ENCODE measurements at places on chromosomes 5 and 9. TPM values are rescaled to one million over a fixed set of nuclear protein-coding genes. Genes with fewer than 3 reads are reported as not detected.

INSL4 gene
- not detected for total RNA-seq

CER1 gene
- total RNA-seq = not detected

- DNase-seq = no peak
Measured at GRCh38 chr5:17277907-17278306, 60.5 kb downstream of the BASP1 start.

GRCh38 chr5:103744159-103744558 lies 181.6 kb upstream of the NUDT12 start:
- DNase-seq = peak; percentile 2

IL5 gene
- total RNA-seq = not detected

GRCh38 chr5:594226-594860 lies 17.8 kb upstream of the CEP72 start:
- DNase-seq = no peak

- DNase-seq = no peak
Measured at GRCh38 chr9:125496313-125496834, 210.6 kb downstream of the MAPKAP1 start.

DNA sequence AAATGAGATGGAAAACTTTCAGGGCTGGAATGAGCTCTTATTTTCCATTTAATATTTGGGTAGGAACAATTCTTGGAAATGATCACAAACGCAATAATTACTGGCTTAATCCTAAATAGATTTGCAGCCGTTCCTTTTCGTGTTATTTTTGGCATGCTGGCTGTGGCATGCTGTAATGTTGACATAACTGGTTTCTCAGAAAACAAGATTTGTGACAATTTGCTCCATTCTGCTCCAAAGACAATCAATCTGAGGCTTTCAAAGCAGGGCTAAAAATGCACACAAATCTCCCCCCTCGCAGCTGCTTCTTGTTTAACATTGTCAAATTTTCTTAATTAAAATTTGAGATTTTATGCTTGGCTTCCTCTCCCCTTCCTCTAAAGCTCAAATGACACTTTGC lies 151.2 kb downstream of the TTC39B start:
- peak; percentile 75 for DNase-seq

DNA sequence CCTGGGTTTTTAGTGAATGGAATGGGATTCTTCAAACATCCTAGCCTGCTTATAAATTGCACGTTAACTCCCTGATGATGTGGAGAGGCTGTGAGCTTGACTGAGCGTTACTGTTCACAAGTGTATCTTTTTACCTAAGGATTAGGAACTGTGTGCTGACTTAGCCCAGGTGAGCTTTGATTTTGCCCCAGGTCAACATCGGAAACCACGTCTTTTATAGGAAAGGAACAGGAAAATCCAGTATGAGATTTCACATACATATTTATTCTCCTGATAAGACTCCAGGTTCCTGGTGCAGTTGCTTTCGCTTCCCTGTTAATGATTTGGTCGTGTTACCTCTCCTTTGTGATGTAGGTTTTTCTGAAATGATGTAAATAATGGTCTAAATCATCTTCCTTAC lies 103.2 kb upstream of the BASP1 start:
- DNase-seq = peak; percentile 18

DNA sequence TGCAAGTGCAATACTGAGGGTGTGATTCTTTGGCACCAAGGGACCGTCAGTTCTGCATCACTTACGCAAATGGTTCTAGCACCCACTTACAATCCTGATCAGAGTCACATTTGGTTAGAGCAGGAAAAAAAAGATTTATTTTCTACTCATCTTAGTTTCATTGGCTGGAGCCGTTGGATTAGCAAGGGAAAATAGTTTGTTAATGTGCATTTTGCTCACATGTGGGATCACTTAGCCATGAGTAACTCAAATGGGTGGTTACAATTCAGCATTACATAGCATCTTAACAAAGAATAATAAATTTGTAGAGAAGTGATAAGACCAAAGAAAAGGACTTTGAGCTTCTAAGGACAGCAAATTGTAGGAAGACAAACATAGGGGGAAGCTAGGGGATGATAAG lies 216.9 kb downstream of the AUH start:
- no peak for DNase-seq

DNA sequence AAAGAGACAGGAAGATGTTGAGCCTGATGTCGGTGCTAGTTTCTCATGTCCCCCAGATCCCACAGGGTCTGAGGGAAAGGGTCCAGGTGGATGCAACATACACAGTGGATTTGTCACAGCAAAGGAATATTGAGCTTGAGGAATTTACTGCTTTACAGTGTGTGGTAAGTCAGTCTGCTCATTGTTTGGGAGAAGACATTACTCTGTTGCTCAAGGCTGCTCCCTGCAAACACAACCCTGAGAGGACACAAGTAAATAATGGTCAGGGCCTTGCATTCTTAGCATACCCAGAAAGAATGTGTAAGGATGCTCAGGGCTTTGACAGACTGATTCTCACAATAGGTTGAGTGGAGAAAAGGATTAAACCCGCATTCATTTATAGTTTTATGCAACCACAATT lies 7.3 kb upstream of the MAN2A1 start:
- no peak for DNase-seq

CCL27 gene
- not detected for total RNA-seq

GRCh38 chr9:38367898-38368297 lies 24.6 kb upstream of the ALDH1B1 start:
- DNase-seq = no peak

- DNase-seq = no peak
Measured at GRCh38 chr5:10519729-10520128, 44.1 kb upstream of the ANKRD33B start.

- no peak for DNase-seq
Measured at GRCh38 chr5:135667673-135668072, 88.9 kb upstream of the CXCL14 start.

SLC22A4 gene
- total RNA-seq = 1.7 TPM

GRCh38 chr5:168219515-168220410 lies 71.7 kb upstream of the WWC1 start:
- DNase-seq = peak; percentile 90

SPATA6L gene
- total RNA-seq = 4.2 TPM

DNA sequence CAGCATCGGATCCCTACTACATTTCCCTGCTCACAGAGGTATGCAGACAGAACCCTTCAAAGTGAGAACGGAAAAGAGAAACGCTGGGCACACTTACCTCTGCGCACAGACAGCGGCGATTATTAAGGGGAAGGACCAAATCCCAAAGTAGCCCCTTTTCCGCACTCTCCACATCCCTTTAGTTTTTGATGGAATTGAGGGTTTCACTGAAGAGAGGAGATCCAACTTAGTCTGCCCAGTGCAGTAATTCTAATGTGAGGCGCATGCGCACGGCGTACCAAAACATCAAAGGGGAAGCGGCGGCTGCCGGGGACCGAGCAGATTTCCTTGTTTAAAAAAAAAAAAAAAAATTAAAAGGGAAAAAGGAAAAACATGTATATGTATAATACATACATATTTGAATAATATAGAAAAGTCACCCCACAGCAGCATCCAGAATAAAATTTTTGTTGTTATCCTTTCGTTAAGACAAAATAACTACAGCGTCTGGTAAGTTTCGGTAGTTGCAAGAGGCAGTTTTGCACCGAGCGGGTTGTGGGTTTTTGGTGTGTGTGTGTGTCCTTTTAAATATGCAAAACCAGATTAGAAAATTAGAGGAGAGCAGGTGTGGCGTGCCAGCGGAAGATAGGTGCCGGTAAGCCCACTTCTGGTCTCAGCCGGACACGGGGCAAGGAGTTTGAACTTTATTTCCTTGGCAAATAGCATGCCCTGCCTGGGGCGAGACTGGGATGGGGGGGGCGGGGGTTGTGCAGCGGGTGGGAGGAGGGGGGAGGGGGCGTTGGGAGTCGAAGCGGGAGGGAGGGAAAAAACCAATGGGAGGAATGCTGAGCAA lies at the start of gene GABRB2:
Gene GABRB2 (minus strand): TSS at position 256 of the 832 bp plus-strand sequence. CDS start 82 bp downstream, at position 174.
- DNase-seq = peak; percentile 78

GRCh38 chr5:59039296-59040023 lies 456.6 kb downstream of the RAB3C start:
- DNase-seq = peak; percentile 81

CCDC69 gene
- total RNA-seq = 21.5 TPM

GRCh38 chr5:66840511-66841013 lies 244.4 kb downstream of the MAST4 start:
- DNase-seq = no peak

TLX3 gene
- total RNA-seq = not detected

DNA sequence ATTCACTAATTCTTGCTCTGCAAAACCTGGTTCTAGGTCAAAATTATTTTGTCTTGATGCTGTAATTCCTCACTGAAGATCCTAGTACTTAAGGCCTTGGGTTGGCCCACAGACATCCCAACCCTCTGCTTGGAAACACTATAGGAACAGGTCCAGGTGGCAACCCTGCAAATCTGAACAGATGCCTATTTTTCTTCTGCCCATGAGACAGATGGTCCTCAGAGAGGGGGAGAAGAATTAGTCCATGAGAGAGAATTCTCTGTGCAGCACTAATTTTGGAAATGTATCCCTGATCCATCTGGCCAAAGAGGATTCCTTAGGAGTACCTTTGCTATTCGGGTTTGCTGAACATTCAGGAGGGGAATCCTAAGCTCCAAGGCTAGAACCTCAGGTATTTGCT lies 156.3 kb downstream of the ELAVL2 start:
- no peak for DNase-seq

GRCh38 chr9:84239343-84239742 lies 101.2 kb downstream of the SLC28A3 start:
- DNase-seq = no peak

ADAMTSL2 gene
- 4.3 TPM for total RNA-seq

- no peak for DNase-seq
Measured at GRCh38 chr9:108219664-108220063, 636.1 kb downstream of the ACTL7B start.

- no peak for DNase-seq
Measured at GRCh38 chr5:72356361-72356760, 36.2 kb downstream of the PTCD2 start.

- DNase-seq = no peak
Measured at GRCh38 chr5:146540414-146540813, 24.4 kb upstream of the GPR151 start.

- no peak for DNase-seq
Measured at GRCh38 chr9:134496413-134497282, 145.0 kb upstream of the COL5A1 start.

- DNase-seq = no peak
Measured at GRCh38 chr5:45532826-45533624, 163.2 kb downstream of the HCN1 start.

- peak; percentile 62 for DNase-seq
Measured at GRCh38 chr5:66958980-66959641, 237.5 kb downstream of the CD180 start.

SSBP2 gene
- total RNA-seq = 102 TPM

DNA sequence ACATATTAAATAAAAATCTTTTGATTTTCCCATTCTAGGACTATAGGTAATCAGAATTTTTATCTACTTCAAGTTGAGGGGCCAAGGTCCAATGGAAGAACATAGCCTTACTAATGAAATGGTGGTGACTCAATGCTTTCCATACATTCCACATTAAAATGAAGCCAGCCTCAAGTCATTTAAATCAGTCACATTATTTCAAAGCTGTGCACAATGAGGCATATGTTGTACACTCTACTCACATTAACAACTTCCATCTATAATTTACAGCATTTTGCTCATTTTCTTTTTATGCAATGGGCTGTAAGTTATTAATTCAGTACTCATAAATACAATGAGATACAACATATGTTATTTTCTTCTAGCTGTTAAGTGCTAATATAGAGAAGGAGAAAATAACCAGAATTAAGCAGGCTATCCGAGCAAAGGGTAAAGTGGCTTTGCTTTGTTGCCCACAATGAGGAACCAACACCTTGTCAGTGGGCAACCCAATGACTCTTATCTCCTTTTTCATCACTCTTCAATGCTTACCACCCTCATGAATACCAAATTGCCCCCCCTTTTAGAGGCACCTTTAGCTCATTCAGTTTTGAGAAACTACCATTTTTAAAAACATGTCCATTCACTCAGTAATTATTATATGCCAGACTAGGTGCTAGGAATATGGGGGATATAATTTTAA lies 52.4 kb downstream of the TTLL11 start:
- no peak for DNase-seq

IFNA16 gene
- total RNA-seq = not detected

DNA sequence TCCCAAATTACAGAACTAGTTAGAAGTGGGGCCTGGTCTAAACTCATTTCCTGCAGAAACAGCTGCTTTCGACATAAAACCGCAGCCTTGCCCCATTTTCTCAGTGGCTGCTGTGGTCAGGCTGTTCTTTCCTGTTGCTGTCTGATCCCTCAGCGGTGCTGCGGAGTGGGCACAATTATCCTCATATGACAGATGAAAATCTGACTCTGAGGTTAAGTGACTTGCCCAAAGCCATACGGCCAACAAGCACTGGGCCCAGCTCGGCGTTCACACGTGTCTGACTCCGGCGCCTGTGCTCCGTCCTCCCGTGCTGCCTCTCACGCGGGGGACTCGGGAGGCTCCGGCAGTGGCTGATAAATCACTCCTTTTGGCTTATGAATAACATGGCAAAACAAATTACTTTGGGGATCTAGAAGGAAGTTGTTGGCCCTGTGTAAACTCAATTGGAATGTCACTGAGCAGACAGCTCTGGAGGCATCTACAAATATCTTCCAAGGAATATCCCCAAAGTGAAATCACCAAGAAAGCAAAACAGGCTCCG lies 142.6 kb upstream of the LMX1B start:
- peak; percentile 30 for DNase-seq

IARS1 gene
- 132 TPM for total RNA-seq

- DNase-seq = no peak
Measured at GRCh38 chr9:13478160-13478559, 198.7 kb upstream of the MPDZ start.

TTC23L gene
- not detected for total RNA-seq

- DNase-seq = peak; percentile 88
Measured at GRCh38 chr9:113579283-113580040, 115.9 kb downstream of the RGS3 start.

- DNase-seq = no peak
Measured at GRCh38 chr5:168092209-168093185, 198.9 kb upstream of the WWC1 start.

DNA sequence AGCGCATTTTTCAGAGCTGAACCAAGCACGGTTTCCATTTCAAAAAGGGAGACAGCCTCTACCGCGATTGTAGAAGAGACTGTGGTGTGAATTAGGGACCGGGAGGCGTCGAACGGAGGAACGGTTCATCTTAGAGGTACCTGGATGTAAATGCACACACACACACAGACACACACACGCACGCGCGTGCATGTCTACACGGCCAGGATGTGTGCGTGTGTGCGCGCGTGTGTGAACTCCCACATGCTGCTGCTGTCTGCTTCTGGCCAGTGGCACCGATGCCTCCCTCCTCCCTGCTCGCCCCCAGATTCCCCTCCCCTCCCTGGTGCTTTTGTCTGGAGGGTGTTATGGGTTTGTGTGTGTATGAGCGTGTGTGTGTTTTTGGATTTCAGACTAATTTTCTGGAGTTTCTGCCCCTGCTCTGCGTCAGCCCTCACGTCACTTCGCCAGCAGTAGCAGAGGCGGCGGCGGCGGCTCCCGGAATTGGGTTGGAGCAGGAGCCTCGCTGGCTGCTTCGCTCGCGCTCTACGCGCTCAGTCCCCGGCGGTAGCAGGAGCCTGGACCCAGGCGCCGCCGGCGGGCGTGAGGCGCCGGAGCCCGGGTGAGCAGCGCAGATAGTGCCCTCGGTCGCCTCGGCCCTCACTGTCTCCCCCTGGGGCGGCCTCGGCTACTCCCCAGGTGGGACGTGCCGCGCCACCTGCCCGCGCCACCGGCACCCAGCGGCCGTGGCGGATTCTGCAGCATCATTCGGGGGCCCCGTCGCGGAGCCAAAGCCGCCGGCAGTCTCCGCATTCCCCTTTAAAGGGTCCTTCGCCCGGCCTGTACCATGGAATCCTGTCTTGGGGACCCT lies at the start of gene NTRK2:
Gene NTRK2 (plus strand): TSS at position 442 of the 850 bp plus-strand sequence. CDS start 1,020 bp downstream, outside the sequence.
- DNase-seq = peak; percentile 64

UCK1 gene
- 19.6 TPM for total RNA-seq

C9orf153 gene
- total RNA-seq = not detected

All from tongue (tissue), 3 donors.